AML-193 (cell line): ENCODE measurements at places on chromosomes 13 and 19.

- no peak for DNase-seq
Observed at GRCh38 chr19:31418055-31418454, 68.8 kb upstream of the TSHZ3 start.

GRCh38 chr19:5707576-5708575 lies 12.1 kb downstream of the LONP1 start:
- no peak for DNase-seq

DNA sequence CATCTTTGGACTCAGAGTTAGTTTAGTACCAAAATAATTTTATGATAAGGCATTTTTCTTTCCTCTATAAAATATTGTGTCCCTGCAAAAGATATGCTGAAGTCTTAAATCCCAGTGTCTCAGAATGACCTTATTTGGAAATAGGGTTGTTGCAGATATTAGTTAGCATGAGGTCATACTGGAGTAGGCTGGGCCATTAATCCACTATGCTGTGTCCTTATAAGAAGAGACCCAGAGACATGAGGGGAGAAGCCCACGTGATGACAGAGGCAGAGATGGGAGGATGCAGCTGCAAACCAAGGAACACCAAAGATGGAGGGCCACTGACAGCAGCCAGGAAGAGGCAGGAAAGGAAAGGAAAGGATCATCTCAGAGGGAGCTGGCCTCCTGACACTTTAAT lies 6.4 kb downstream of the POGLUT2 start:
- no peak for DNase-seq

DNA sequence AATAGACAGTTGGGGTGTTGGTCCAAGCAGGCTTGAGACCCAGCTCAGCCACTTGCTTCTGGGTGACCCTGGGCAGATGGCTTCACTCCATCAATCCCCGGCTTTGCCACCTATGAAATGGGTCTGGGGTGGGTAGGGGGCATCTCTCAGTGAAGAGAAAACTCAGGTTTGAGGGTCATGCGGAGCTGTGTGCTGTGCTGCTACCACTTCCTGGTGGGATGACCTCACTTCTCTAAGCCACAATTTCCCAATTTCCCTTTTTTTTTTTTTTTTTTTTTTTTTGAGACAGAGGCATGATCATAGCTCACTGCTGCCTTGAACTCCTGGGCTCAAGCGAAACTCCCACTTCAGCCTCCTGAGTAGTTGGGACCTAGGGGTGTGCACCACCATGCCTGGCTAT lies 4.6 kb upstream of the PLAUR start:
- peak; percentile 54 for DNase-seq

DNA sequence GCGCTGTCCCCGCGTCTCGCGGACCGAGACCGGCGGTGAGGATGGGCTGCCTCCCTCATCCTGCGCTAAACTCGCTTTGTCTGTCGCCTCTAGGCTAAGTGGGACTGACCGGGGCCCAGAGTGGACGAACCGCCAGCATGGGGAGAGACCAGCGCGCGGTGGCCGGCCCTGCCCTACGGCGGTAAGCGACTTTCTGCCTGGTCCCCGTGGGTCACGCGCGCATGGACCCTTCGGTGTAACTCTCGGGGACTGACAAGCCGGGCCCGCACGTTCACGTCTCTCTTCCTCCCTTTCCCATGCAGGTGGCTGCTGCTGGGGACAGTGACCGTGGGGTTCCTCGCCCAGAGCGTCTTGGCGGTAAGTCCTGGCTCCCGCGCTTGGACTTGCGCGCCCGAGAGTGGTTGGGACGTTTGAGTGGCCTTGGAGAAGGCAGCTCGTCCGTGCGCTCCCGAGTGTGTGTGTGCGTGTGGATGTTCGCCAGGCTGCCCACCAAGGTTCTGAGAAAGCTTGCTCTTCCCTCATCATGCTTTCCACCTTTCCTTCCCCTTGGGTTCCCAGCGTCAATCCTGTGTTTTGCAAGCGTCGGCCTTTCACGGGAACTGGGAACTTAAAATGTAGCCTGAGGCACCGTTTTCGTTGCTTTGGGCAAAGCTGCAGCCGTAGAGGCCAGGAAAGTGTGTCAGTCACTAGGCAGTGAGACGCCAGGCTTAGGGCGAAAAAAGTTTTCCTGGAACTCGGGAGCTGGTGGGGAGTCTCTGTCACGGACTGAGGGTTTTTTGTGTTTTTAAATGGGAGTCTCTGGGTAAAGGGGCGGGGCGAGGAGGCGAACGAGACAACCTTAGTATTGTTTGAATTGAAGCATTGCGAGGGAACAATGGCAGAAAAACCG lies 927 bp downstream of the COL4A2 start:
- no peak for DNase-seq

- no peak for DNase-seq
Observed at GRCh38 chr19:14467391-14467790, 7.8 kb downstream of the PTGER1 start.

DNA sequence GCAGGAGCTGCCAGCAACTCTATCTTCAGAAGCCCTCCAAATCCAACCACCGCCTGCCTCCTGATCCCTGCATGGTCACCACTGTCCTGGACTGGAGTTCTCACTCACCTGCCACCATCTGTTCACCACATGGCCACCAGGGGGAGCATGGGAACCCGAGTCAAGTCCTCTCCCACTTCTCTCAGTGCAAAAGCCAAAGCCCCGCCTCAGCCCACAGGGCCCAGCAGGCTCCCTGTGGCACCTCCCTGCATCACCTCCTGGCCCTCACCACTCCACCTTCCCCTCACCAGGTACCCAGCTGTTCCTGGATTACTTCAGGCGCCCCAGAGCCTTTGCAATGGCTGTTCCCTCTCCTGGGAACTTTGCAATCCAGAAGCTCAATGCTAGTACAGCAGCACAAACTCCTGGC lies 5.3 kb downstream of the DHPS start:
- peak; percentile 46 for DNase-seq
